ENCODE measurements at places on chromosomes 1 and 21.

- DNase-seq = no peak
These were observed 44.5 kb downstream of the PGBD5 start for GRCh38 chr1:230381585-230381984.

DNA sequence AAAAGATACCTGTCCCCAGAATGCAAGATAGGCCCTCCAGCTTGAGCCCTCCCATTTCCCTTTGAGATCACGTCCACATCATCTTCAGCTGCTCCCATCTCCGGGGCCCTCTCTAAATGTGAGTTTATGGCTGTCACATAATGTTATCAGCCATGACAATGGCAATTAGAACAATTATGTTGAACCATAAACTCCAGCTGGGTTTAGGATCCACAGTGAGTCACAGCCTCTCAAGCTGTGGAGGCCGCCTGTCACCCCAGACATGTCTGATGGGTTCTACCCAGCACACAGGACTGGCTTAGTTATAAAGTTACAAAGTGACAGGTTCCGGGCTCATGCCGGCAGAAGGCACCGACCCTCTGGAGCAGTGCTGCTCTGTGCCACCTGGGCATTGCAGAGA is 597.3 kb downstream of the PTPRU start:
- no peak for DNase-seq

DNA sequence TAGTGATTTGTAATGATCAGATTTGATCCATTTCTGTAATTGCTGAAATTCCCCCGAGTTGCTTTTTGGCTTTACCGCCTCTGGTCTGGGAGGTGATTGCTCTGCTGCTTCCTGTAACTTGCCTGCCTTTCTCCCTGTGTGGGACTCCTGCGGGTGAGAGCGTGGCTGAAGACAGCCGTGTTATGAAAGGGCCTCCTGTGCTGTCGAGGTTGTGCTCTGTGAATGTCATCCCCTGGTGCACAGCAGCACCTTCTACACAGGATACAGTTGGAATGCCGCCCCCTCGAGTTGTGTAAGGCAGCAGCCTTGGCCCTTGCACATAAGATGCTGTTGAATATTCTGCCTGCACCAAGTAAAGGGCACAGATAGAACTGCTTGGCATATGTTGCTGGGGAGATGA is 5.9 kb downstream of the SOD1 start:
- no peak for DNase-seq

DNA sequence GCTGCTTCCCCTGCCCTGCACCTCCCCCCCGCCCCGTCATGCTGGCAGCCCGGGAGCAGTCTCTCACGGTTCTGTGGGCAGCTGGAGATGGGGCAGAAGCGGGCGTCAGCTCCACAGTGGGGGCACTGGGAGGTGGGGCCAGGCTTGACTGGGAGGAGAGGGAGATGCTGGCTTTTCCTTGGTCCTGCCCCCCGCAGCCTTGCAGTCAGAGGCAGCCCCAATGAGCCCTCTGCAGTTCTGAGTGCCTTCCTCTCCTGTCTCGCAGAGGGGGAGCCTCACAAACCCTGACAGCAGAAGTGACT is 21.7 kb downstream of the ARHGEF10L start:
- DNase-seq = no peak

GRCh38 chr1:39892601-39893595 is 8.8 kb downstream of the MYCL start:
- DNase-seq = no peak

- no peak for DNase-seq
These were observed 261.8 kb downstream of the FOXD2 start for GRCh38 chr1:47699492-47700235.

DNA sequence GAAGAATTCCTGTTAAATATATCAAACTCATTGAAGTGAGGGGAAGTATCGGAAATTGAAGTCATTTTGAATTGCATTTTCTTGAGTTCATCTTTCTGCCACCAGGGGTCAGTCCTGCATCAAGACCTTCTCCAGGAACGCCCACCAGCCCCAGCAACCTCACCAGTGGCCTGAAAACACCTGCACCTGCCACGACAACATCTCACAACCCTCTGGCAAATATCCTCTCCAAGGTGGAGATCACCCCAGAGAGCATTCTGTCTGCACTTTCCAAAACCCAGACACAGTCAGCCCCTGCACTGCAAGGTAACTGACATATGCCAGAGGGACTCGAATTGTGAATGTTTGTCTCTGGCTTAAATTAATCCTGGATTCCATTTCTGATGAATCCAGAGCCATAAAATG is 22.8 kb upstream of the TARS2 start:
- peak; percentile 56 for DNase-seq

DNA sequence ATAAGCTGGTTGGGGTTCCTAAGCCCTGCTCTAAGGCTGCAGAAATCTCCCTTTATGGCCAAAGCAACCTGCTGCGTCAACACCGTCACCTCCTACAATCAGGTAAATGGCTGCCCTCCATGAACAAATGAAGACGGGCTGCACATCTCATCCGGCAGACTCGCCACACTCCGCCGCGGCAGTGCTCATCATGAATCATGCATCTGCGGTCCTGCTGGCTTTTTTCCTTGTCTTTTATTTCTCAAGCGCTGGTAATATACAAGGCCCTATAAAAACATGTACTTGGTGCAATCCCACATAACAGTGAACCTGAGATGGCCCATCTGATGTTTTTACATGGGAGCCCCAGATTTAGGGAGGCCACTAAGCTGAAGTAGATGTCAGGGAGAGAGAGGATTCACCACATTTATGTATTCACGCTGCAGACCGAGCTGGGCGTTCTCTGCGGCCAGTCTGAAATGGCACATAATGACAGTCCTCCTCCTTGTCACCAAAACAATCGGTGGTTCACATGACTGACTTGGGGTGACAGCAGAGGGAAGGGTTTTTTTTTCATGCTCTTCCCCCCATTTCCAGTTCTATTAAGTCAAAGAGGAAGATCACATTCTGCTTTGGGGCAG is 91.6 kb downstream of the KAZN start:
- no peak for DNase-seq

DNA sequence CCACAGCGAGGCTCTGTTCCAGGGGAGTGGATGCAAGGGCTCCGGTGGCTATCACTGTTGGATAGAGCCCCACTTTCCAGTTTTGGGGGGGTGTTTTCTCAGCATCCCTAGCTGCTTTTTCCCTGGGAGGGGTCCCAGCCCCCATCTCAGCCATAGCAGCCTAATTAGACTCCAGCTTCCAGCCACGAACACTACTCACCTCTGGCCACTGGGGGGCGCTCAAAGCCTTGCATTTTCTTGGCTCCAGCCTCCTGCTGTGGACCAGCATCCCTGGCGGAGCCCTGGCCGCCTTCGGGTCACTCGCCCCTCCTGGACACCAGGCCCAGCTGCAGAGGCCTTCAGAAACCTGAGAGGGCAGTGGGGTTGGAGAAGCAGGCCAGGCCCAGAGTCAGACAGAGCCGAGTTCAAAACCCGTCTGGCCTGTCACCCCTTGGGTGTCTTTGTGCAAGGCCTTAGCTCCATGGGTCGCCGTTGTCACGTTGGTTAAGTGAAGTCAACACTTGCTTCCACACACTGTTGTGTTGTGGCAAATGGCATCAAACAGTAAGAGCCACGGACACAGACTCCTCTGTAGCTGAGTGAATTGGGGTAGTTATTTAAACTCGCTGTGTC is 93.5 kb upstream of the ACTL8 start:
- DNase-seq = no peak

Measured in T-helper 2 cell (primary cell).